ENCODE measurements at places on chromosomes 16 and 17.

- DNase-seq, result no peak
Measured at GRCh38 chr17:28545787-28546415, 6.5 kb downstream of the UNC119 start.

DNA sequence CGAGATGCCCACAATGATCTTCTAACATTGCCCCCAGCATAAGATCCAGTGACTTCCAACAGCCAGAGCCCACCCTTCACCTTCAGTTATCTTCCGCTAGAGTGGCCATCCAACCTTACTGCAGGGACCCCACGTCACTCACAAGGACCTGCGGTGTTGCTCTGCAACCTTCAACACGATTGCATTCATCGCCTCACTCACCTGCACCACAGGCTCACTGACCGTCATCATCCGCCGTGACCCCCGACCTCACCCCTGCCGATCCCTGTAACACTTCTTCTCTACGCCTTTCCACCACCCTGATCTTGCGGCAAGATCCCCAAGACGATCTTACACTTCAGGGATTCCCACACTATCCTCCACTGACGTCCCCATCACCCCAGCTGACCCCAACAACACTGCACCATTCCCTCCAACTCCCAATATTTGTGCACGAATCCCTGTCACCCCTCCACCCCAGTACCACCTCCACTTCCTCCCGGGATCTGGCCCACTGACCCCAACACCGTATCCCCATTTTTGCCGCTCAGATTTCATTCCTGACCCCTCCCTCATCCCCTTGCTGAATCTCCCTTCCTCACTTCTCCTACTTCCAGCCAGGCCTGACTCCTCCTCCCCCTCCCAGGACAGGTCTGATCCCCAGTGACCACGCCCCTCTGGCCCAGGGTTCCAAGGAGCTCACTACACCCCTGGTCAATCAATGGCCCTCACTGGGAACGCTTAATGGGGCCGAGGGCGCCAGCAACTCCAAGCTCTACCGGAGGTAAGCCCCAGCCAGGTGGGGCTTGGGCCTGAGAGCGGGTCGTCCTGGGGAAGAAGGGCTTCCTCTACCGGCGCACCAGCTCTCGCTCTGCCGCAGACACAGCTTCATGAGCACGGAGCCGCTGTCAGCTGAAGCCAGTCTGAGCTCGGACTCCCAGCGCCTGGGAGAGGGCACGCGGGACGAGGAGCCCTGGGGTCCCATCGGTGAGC, 7.6 kb downstream of the RUNDC3A start:
- no peak for DNase-seq

DNA sequence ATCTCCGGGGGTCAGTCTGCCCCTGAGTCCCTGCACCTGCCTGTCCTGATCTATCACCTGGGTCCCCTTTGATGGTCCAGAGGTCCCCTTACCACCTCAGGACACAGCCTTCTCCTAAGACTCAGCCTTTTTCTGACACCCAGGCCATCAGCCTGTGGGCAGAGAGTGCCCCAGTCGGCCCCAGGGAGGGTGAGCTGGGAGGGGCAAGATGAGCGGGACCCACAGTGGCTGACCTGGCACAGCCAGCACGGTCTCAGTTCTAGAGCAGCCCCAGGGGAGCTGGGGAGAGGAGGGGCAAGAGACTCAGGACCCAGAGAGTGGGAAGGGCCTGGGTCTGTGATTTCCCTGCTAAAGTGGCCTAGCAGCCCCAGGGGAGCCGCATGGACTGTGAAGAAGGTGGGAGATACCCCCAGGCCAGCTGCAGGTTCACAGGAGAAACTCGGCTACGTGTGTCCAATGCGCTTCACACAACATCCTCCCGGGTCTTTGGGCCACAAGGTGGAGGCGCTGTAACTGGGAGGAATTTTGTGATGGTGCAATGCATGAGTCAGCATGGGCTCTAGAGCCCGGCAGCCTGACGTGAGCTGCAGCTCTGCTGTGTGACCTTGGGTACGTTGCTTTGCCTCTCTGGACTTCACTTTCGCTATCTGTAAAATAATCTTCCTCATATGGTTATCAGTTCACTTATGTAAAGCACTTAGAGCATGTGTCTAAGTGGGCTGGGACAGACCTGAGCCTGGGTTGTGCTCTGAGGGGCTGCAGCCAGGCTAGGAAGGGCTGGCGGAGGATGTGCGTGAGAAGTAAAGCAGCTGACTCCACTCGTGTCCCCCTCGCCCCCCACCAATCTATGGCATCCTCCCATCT, 67.2 kb upstream of the LHX1 start:
- DNase-seq, result no peak

GRCh38 chr17:16969931-16970906, 1.7 kb downstream of the TNFRSF13B start:
- DNase-seq, result no peak

GRCh38 chr17:751269-752001, 629 bp downstream of the GEMIN4 start:
- peak; percentile 53 for DNase-seq

DNA sequence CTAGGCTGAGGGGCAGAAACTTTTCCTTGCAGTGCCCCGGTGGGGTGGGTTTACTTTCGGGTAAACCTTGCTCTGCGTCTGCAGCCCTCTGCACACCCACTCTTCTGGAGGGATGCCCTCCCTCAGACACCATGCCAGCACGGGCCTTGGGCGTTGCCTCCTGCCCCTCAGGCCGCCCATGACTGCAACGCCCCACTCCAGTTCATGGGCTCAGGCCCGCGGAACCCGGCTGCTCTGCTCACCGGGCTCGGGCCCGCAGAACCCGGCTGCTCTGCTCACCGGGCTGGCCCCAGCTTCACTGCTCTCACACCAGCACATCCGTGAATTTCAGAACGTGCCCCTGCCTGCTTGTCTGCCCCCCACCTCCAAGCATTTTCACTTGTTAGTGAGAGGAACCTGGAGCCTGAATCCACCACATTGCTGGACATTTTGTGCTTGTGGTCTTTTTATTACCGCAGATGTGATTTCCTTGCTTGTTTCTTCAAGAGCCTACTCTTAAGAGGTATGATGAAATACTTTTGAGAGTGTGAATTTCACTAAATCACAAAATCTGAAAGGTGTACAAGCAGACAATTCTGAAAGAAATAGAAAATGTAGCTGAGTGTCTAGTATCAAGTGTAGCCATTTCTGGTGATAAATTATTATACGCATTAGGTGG, 130.9 kb downstream of the RPTOR start:
- no peak for DNase-seq

GRCh38 chr16:82754716-82755513, 128.1 kb downstream of the CDH13 start:
- no peak for DNase-seq

- DNase-seq, result no peak
Measured at GRCh38 chr17:47231334-47231733, 22.2 kb downstream of the MYL4 start.

GRCh38 chr17:38864636-38865398, 5.0 kb upstream of the LASP1 start:
- DNase-seq, result no peak

DNA sequence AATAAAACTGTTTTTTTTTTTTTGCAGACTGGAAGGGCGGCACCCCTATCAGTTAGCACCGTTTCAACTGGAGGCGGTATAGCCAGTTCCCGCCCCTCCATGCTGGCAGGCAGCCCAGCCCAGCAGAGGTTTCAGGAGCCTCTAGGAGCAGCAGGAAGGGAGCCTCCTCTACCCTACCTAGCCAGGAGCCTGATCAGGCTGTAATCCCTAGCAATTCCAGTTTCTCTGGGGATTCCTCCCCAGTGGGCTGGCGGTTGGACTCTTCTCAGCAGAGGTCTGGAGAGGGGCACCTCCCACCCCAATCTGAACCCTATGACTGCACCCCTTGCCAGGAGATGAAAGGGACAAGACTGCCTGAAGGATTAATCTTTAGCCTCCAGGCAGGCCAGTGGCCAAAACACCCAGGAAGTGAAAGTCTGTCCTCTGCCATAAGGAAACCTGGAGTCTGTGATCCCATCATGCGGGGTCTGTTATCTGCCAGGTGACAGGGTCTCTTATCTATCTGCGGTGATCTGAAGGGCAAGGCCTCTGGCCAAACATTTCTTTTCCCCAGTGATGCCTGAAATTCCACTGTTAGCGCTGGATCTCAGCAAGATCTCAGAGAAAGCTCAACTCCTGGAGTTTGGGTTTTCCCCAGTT, 4.9 kb upstream of the CDH1 start:
- DNase-seq, result no peak

DNA sequence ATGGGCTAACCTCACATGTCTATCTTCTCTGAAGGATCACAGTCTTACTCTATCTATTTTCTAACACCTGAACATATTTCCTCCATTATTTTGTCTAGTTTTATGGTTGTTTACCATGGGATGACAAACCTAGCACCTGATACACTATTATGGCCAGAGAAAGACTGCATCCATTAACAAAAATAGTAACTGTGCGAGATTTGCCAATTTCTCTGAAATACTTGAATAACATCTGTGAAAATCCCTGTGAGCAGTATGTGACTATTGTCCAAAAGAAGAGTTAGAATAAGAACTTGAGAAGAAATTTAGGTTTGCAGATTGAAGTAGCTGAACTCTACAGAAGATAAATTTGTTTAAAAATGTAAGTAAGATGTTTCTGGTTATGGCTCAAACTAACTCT, 142.0 kb upstream of the CDH11 start:
- no peak for DNase-seq

- peak; percentile 83 for DNase-seq
Measured at GRCh38 chr17:6374761-6375312, 60.1 kb downstream of the AIPL1 start.

DNA sequence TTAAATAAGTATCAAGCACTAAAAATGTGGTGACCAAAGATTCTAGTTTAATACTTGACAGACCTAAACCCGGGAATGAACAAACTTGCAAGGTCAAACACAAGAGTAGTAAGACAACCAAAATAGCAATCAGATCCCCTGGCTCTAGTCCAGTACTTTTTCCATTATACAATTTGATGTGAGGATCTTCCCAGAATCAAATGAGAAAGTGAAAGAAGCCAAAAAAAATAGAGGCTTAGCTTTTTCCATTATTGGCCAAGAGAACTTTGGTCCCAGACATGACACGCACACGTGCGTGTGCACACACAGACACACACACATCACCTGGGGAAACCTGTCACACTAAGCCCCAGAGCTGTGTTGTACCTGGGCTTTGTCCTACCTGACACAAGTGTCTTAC, 300.6 kb upstream of the CDH5 start:
- DNase-seq, result no peak

DNA sequence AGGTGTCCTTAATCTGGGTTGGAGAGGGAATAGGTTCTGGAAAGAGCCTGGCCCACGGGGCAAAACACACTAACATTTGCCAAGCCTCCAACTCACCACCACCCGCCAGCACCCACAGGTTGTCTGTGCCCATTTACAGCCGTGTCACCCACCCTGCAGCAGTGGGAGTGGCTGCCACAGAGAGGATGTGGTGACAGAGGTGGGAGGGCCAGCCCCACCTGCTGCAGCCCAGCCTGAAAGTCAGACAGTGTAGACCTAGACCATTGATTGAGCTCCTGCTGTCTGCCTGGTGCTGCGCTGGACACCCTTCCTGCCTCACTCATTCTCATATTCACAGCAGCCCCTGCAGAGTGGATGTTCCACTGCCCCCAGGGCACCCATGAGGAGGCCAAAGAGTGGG, 44.7 kb downstream of the IL21R start:
- DNase-seq, result peak; percentile 54
